ENCODE measurements at places on chromosomes 11 and 22.
A peak's percentile ranks its signal among the peaks of the same experiment; 100 is the strongest.

GRCh38 chr11:73325036-73325981 is 17.2 kb downstream of the ARHGEF17 start:
- DNase-seq, result peak; percentile 91

- peak; percentile 87 for DNase-seq
These were observed 59.7 kb downstream of the MICAL3 start for GRCh38 chr22:17964643-17965042.

DNA sequence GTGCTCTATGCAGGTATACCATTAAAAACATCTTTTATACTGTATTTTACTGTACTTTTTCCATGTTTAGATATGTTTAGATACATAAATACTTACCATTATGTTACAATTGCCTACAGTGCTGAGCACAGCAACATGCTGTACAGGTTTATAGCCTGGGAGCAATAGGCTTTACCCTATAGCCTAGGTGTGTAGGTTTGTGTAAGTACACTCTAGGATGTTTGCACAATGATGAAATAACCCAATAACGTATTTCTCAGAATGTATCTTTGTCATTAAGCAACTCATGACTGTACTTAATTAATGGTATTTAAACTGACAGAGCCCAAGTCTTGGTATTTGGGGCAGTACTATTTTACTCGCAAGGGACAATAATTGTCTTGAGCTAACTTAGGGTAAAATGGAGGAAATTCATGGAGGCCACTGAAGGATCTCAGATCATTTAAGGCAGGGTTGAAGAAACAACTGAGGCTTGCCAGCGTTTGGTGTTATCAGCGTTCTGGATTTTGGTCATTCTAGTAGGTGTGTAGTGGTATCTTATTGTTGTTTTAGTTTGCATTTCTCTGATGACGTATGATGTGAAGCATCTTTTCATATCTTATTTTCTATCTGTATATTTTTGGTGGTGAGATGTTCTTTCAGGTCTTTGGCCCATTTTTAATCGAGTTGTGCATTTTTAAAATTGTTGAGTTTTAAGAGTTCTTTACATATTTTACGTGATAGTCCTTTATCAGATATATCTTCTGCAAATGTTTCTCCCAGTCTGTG is 42.4 kb downstream of the ADAMTS15 start:
- DNase-seq, result no peak

GRCh38 chr11:18761144-18761543 is 30.5 kb downstream of the PTPN5 start:
- no peak for DNase-seq

- no peak for DNase-seq
These were observed 185.9 kb upstream of the CCDC90B start for GRCh38 chr11:83471831-83472727.

GRCh38 chr11:122954455-122954854 is 27.2 kb downstream of the BSX start:
- DNase-seq, result no peak

DNA sequence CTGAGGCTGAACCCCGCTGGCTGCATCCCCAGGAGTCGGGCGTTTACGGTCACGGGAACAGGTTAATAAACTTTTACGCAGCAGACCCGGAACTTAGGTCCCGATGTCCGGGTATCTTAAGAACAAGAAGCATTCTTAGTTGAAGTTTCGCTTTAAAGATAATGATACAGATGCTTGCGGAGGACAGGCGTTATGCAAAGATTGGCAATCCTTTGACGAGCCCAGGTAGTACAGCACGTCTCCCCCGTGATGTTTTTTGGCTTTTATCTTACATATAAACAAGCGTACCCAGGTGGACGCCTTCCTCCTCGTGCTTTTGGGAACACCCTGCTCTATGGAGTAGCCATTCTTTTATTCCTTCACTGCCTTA is 871 bp upstream of the TOLLIP start:
- no peak for DNase-seq

DNA sequence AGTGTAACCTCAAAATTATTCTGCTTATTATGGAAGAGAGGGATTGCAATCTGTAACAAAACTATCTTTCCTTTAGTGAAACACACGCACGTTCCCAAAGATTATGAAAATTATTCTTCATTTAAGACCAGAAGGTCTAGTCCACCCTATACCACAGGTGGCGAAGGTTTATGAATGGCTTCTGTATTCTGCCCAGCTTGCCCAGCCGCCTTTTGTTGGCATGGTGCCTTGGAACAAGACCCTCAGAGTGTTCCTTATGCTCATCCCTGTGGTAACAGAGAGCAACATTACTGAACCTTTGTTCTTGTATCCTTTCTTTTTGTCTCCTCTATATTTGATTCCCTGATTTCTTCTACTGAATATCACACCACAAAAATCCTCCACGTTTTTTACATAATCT is 116.4 kb downstream of the FAR1 start:
- DNase-seq, result no peak

Data from GM13977 (cell line).